D341Med (cell line): ENCODE measurements at places on chromosomes 2 and 18.
A peak's percentile ranks its signal among the peaks of the same experiment; 100 is the strongest.

GRCh38 chr2:44707945-44708660 lies 233.4 kb upstream of the SIX3 start:
- DNase-seq: no peak

GRCh38 chr18:45806226-45806625 lies 19.2 kb upstream of the SIGLEC15 start:
- no peak for DNase-seq

DNA sequence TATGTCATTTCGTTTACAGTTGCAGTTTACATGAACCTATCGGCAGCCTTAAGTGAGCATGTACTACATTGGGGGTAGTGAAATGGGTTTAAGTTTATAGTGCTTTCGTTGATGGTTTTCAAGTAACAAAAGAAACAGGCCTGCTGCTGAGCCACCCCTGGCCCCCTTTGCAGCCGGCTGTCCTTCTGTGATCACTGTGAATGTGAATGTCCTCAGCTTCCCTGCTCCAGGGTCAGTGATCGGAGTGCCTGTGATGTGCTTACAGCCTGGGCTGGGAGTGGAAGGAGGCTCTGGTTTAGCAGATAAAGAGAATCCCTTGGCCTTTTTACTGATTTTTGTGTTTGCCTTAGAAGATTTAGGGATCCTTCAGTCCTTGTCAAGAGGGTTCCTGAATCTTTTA lies 154.2 kb downstream of the FAM210A start:
- no peak for DNase-seq

DNA sequence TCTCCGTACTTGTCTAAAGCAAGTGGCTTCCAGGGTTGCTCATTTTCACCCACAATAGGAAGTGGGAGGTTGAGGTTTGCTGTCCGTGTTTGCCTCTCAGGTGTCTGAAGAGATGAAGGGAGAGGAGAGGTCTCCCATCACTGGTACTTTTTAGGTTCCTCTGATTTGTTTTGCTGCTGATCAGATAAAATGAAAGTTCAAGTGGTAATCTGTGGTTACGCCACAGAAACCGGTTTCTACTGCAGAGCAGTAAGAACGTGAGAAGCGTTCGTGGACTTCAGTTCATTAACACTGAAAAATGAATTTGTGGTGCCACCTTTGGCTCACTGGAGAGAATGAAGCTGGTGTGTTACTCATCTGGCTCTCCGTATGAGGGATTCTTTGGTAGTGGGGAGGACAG lies 118.2 kb downstream of the GBX2 start:
- no peak for DNase-seq

DNA sequence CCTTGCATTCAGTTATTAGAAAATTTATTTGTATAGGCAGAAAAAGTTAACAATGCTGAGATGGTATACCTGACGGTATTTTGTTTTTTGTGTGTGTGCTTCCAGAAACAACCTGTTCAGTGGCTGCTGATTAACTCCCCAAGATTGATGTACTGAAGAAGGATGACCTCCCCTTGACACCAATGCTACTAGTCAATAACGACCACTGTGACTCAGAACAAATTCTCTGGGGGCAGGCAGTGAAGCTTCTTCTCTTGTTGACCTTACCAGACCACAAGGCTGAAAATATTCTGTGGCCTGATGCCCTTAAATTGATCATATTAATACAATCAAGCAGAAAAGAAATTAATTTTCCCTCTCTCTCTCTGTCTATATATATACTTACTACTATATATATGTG lies 1182.9 kb upstream of the CRIM1 start:
- no peak for DNase-seq

- DNase-seq: no peak
Observed at GRCh38 chr2:186551323-186552050, 38.4 kb upstream of the ITGAV start.

DNA sequence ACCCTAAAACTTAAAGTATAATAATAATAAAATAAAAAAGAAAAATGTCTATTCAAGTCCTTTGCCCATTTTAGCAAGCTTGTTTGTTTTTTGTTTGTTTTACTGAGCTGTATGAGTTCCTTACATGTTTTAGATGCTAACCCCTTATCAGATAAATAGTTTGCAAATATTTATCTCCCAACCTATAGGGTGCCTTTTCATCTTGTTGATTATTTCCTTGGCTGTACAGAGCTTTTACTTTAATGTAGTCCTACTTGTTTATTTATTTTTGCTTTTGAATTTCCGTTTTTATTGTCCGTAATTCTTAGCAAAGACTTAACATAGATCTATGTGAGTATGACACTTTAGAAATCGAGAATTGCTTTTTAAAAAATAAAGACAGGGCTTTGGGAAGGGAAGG lies 17.8 kb downstream of the PXDN start:
- DNase-seq: no peak

DNA sequence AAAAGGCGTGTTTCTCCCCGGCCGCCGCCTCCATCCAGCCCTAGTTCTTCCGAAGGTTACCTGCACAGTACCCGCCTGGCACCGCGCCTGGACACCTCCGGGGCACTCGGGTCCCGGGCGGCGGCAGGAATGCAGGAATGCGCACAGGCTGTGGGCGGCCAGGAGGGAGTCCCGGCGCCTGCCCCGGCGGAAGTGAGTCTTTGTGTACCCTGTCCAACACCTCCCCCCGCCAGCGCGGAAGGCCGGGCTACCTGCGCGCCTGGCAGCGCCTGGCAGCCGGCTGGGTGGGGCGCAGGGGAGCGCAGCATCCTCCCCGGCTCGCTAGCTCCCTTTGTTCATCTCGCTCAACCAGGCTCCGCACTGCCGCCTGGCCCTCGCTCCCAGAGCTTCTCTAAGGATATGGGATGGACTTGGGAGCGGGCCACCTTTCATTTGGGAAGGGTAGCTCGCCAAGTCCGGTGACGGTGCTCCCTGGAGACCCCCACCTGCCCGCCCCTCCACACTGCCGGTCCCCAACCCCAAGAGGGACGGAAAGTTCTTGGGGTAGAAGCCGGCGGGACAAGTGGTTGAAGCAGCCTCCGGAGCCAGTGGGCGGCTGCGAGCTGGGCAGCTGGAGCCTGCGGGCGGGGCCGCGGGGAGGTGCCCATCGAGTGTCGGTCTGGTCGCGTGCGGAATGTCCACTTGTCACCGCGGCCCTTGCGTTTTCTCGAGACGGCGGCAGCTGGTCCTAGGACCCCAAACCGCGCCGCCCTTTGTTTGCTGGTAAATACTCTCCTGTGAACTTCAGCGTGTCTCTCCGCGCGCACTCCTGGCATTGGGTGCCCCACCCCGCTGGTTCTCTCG lies 1.2 kb upstream of the ST6GAL2 start:
- DNase-seq: peak; percentile 49

- no peak for DNase-seq
Observed at GRCh38 chr18:39770399-39770798, 2184.6 kb upstream of the PIK3C3 start.

- DNase-seq: no peak
Observed at GRCh38 chr2:38829971-38830370, 45.8 kb downstream of the DHX57 start.

- DNase-seq: no peak
Observed at GRCh38 chr2:113281910-113282746, 3.4 kb upstream of the PAX8 start.

DNA sequence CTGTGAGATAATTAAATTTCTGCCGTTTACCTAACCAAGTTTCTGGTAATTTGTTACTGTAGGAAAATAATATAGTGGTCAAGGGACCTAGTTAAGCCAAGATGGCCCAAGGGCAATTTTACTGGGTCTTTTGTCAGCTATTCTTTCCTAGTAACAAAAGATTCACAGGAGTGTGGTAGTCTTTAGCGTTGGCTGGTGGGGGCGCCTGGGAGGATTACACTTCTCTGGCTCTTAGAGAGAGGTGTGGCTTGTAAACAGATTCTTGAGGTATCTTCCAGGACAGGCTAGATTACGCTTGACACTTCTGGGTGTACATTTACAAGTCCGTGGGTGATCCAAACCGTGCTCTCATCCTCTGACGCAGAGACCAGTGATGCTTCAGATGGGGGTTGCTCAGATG lies 3.3 kb upstream of the ACOXL start:
- no peak for DNase-seq
